Mesothelial cell of epicardium (in vitro differentiated cells): ENCODE measurements at places on chromosomes 4 and X.
A peak's percentile ranks its signal among the peaks of the same experiment; 100 is the strongest.

DNA sequence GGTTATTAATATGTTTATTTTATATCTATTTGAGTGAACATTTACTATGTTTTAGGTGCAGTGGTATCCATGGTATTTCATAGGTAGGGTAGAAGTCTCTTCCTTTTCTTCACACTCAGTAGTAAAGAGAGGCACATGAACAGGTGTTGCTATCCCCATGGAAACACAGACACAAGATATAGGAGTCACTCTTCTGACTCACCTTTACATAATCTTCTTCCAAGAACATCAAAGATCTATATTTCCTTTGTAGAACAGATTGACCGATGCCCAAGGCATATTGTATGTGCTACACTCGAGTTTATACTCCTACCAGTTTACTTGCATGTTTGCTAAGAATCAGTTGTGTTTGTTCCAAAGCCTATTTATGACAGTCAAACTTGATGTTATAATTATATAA is 1997.4 kb downstream of the C4orf33 start:
- H3K36me3 ChIP-seq, result no peaks in the 10 kb centered on the region
- peaks cover 4% of the 10 kb centered on the region for H3K4me1 ChIP-seq
- H3K4me3 ChIP-seq, result no peak overlapping the region
- DNase-seq, result no peak

DNA sequence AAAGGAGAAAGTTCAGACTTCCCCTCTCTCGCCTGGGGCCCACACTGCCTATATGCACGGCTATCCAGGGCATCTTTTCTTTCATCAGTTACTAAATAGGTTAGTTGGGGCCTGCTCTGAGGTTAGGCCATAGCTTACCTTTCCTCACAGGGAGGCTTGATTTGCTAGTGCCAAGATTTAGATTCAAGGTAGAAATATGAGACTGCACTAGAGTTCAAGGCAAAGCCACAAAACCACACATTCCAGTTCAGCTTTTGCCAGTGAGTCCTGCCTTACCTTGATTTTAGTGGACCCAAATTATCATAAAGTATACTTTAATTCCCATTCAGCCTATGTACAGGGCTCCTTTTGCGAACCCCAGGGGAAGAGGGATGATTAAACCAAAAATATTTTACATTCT is 762.8 kb downstream of the PDHA2 start:
- no peaks in the 10 kb centered on the region for H3K36me3 ChIP-seq
- peaks cover 53% of the 10 kb centered on the region for H3K4me1 ChIP-seq
- peak overlapping the region; percentile 17 for H3K27ac ChIP-seq
- H3K27me3 ChIP-seq, result no peaks in the 10 kb centered on the region

DNA sequence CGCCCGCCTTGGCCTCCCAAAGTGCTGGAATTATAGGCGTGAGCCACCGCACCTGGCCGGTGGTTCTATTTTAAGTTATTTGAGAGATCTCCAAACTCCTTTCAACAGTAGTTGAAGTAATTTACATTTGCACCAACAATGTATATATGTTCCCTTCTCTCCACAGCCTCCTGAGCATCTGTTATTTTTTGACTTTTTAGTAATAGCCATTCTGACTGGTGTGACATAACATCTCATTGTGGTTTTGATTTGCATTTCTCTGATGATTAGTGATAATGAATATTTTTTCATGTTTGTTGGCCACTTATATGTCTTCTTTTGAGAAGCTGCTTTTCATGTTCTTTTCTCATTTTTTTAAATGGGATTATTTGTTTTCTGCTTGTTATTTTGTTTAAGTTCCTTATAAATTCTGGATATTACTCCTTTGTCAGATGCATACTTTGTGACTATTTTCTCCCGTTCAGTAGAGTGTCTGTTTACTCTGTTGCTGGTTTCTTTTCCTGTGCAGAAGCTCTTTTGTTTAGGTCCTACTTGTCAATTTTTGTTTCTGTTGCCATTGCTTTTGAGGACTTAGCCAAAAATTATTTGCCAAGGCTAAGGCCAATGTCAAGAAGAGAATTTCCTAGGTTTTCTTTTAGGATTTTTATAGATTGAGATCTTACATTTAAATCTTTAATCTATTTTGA is 213.2 kb downstream of the ARHGAP24 start:
- no peaks in the 10 kb centered on the region for H3K36me3 ChIP-seq
- DNase-seq, result no peak
- H3K27ac ChIP-seq, result no peak overlapping the region
- no peak overlapping the region for H3K4me3 ChIP-seq

DNA sequence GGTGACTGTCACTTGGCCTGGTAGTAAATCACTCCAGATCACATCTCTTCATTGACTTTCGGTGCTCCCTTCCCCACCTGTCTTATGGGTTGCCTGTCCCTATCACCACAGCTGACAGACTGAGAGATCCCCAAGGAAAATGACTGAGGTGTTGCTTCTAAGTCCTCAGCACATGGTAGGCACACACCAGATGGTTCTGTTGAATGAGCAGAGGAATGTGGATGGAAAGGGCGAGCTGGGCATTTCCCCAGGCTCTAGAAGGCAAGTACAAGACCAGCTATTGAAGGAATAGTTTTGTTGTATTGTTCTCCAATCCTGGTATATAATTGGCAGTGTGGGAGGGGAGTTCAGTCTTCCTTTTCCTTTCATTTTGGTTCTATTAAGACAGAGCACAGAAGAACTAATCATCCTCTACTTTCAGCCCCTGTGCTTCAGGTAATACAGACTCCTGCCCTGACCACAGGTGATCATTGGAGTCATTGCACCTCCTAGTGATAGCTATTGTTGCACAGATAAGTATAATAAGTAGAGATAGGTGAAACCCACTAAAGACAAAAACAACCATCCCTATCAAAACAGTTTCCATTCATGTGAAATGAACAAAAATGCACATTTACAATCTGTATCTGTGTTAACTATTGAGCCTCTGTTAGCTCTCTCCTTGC is 158.6 kb downstream of the TRAM1L1 start:
- no peak for DNase-seq
- peaks cover 16% of the 10 kb centered on the region for H3K27me3 ChIP-seq
- peak overlapping the region; percentile 68 for H3K4me3 ChIP-seq

- DNase-seq, result no peak
- H3K27me3 ChIP-seq, result no peaks in the 10 kb centered on the region
- H3K4me1 ChIP-seq, result peaks cover 33% of the 10 kb centered on the region
- H3K36me3 ChIP-seq, result no peaks in the 10 kb centered on the region
- no peak overlapping the region for H3K4me3 ChIP-seq
- peak overlapping the region; percentile 68 for H3K27ac ChIP-seq
These were observed 72.1 kb downstream of the HPGD start for GRCh38 chr4:174449944-174450785.

- no peaks in the 10 kb centered on the region for H3K27me3 ChIP-seq
- no peak overlapping the region for H3K27ac ChIP-seq
- no peak overlapping the region for H3K4me3 ChIP-seq
- H3K4me1 ChIP-seq, result no peaks in the 10 kb centered on the region
These were observed 576.6 kb upstream of the FRG1 start for GRCh38 chr4:189364032-189364449.

DNA sequence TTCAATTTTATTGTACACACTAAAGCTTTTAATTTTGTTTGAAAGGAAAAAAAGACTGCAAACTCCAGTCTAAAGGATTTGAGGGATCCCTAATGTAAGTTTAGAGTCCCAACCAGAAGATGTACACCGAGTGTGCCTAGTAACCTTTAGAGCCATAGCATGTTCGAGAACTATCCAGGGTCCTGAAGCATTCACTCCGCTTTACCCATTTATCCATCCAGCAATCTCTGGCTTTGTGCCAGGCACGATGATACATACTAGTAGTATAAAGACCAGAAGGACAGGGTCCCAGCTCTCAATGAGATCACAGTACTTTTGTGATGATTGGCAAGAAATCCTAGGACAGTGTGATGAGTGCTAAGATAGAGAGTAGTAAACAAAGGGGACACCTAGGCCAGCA is 168.7 kb downstream of the STK32B start:
- peak; percentile 27 for DNase-seq
- peaks cover 4% of the 10 kb centered on the region for H3K27me3 ChIP-seq
- no peaks in the 10 kb centered on the region for H3K36me3 ChIP-seq
- H3K27ac ChIP-seq, result no peak overlapping the region

GRCh38 chrX:22313766-22314165 is 41.1 kb downstream of the CBLL2 start:
- DNase-seq, result no peak
- no peaks in the 10 kb centered on the region for H3K27me3 ChIP-seq
- H3K36me3 ChIP-seq, result no peaks in the 10 kb centered on the region
- no peaks in the 10 kb centered on the region for H3K4me1 ChIP-seq
- no peak overlapping the region for H3K4me3 ChIP-seq

GRCh38 chr4:69546134-69546765 is 50.5 kb upstream of the UGT2B4 start:
- no peak overlapping the region for H3K4me3 ChIP-seq
- no peaks in the 10 kb centered on the region for H3K36me3 ChIP-seq
- no peak for DNase-seq
- no peaks in the 10 kb centered on the region for H3K27me3 ChIP-seq
- H3K27ac ChIP-seq, result no peak overlapping the region

- H3K4me3 ChIP-seq, result no peak overlapping the region
- no peaks in the 10 kb centered on the region for H3K27me3 ChIP-seq
- H3K4me1 ChIP-seq, result peaks cover 6% of the 10 kb centered on the region
- peaks cover 2% of the 10 kb centered on the region for H3K36me3 ChIP-seq
These were observed 152.1 kb downstream of the SLIT2 start for GRCh38 chr4:20403846-20404245.

- peaks cover 47% of the 10 kb centered on the region for H3K4me1 ChIP-seq
- DNase-seq, result no peak
These were observed 897 bp upstream of the FBXL5 start for GRCh38 chr4:15656038-15656470.

DNA sequence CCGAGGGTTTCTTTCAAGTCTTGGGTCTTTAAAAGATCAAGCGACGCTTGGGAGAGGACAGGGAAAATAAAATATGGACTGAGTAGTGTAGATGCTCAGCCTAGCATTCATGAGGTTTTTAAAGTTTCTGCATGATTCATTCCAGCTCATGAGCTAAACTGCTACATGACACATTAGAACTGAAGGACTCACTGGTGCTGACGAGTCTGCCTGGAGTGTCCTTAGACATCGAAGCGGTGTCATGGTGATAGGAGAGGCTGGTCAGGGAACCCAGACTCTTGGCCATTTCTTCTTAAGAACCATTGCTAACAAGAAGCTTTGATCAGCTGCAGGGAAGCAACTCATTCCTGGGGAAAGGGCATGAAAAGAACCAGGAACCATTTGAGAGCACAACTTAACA is 158.6 kb downstream of the TRIML1 start:
- peaks cover 6% of the 10 kb centered on the region for H3K27me3 ChIP-seq
- H3K4me3 ChIP-seq, result no peak overlapping the region
- H3K4me1 ChIP-seq, result peaks cover 19% of the 10 kb centered on the region
- no peak for DNase-seq
- H3K27ac ChIP-seq, result no peak overlapping the region
- H3K36me3 ChIP-seq, result no peaks in the 10 kb centered on the region

GRCh38 chr4:117771647-117772337 is 262.5 kb upstream of the NDST3 start:
- H3K27me3 ChIP-seq, result no peaks in the 10 kb centered on the region
- no peak for DNase-seq
- no peak overlapping the region for H3K27ac ChIP-seq
- peaks cover 19% of the 10 kb centered on the region for H3K4me1 ChIP-seq
- H3K4me3 ChIP-seq, result no peak overlapping the region

- peaks cover 1% of the 10 kb centered on the region for H3K36me3 ChIP-seq
- H3K4me3 ChIP-seq, result no peak overlapping the region
- H3K4me1 ChIP-seq, result no peaks in the 10 kb centered on the region
- H3K27me3 ChIP-seq, result no peaks in the 10 kb centered on the region
These were observed 28.5 kb downstream of the KLHL13 start for GRCh38 chrX:118088084-118088483.

GRCh38 chr4:183816077-183816476 is 89.0 kb upstream of the STOX2 start:
- H3K27ac ChIP-seq, result no peak overlapping the region
- no peaks in the 10 kb centered on the region for H3K4me1 ChIP-seq
- no peaks in the 10 kb centered on the region for H3K27me3 ChIP-seq
- peaks cover 22% of the 10 kb centered on the region for H3K36me3 ChIP-seq
- DNase-seq, result no peak

- peak overlapping the region; percentile 71 for H3K27ac ChIP-seq
- H3K4me3 ChIP-seq, result no peak overlapping the region
- H3K4me1 ChIP-seq, result peaks cover 62% of the 10 kb centered on the region
- DNase-seq, result no peak
These were observed 18.2 kb downstream of the SH3RF1 start for GRCh38 chr4:169252339-169253112.

DNA sequence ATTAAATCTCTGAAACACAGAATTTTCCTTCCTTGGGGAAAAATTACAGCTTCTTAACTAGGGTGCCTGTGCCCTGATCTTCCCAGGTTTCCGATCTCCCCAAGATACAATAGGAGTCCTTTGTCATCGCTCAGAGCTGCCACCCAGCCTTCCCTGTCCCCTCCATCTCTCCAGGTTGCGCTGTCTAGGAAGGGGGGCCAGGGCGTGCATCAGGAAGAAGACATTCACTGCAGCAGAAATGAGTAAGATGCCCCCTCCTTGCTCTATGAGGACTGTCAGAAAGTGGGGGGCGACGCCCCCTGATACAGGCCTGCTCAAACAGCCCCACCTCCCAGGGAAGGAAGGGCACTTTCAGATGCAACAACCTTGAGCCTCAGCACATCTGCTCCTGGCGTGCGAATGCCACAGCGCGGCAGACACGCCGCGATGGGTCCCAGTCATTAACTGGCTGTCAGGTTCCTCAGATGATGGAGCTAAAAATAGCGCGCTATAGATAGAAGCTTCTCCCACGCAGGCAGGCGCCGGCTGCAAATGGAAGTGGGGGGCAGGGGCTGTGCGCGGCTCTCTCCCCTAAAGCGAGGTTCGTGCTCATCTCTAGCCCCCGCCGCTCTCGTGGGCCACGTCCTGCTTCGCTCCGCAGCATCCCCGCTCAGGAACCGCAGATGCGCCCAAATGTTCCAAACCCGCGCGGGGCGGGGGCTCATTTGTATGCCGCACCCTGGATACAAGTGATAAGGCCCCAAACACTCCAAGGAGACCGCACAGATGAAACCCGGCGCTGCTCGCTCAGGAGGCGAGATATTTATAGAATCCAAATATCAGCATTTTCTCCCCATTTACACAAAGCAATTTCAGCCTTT is 57.6 kb upstream of the LGI2 start:
- DNase-seq, result no peak
- no peaks in the 10 kb centered on the region for H3K36me3 ChIP-seq
- peaks cover 5% of the 10 kb centered on the region for H3K4me1 ChIP-seq
- H3K27me3 ChIP-seq, result no peaks in the 10 kb centered on the region

DNA sequence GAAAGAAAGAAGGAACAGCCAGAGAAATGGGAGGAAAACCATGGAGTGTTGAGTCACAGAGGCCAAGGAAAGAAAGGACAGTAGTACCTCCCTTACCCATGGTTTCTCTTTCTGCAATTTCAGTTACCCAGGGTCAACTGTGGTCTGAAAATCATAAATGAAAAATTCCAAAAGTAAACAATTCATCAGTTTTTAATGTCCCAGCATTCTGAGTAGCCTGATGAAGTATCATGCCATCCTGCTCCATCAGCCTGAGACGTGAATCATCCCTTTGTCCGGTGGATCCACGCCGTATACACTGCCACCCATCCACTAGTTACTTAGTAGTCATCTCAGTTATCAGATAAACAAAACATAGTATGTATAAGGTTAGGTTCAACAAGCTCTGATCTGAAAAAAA is 114.2 kb downstream of the COMMD8 start:
- no peaks in the 10 kb centered on the region for H3K27me3 ChIP-seq
- H3K4me1 ChIP-seq, result peaks cover 8% of the 10 kb centered on the region
- no peak overlapping the region for H3K27ac ChIP-seq
- no peak for DNase-seq
- no peak overlapping the region for H3K4me3 ChIP-seq
